Stimulated activated CD4-positive, alpha-beta T cell treated with anti-CD3 and anti-CD28 coated beads, Interleukin-15, amount 100 ng/mL, for 48 hours (primary cell): ENCODE measurements at places on chromosomes 12 and 14.

DNA sequence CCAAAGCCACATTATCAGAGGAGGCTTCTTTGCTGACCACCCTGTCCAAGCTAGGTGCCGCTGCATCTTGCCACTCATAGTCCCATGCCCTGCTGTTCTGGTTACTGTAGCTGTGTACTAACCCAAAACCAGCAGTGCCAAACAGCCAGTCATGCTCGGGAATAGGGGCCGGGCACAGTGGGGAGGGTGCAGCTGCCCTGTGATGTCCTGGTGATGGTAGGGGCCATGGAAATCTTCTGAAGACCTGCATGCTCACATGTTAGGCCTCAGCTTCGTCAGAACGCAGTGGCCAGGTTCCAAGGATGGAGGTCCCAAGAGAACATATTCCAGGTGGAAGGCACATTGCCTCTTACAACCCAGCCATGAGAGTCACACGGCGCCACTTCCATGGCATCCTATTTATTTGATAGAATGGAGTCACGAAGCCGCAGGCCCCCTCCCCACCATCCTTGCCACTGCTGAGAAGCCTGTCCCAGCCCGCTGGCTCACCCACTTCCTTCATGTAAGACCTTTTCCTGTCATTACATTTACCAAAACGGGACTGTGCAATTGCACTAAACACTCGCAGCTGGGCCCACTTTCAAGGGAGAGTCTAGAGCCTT lies 48.5 kb downstream of the FAM222A start:
- no peak for DNase-seq

DNA sequence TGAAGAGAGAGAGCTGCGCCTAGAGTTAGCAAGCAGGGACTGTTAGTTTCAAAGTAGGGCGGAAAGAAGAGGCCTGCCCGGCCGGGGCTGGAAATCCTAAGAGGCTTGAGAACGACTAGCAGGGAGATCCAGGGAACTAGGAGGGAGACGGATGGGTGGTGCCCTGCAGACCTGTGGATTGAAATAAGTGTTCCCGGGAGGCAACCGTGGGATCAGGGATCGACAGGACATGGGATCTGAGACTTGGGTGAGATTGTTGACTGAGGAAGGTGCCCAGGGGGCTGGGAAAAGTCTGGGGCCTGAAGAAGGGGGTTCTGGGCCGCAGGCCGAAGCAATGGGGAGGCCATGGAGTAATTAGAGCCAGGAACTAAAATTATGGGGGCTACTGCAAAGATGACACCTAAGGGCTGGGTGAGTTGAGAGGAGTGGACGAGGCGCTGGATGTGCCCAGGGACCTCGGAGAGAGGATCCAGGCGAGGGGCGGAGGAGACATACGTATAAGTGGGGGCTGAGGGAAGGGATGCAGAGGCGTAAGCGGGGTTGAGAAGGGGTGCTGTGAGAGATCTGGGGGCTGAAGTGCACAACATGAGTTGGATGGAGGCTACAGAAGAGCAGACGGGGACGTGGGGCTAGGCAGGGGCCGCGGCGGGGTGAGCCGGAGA lies 635 bp downstream of the LTA4H start:
- no peak for DNase-seq

GRCh38 chr12:88401155-88401554 lies 179.1 kb downstream of the KITLG start:
- DNase-seq = no peak

DNA sequence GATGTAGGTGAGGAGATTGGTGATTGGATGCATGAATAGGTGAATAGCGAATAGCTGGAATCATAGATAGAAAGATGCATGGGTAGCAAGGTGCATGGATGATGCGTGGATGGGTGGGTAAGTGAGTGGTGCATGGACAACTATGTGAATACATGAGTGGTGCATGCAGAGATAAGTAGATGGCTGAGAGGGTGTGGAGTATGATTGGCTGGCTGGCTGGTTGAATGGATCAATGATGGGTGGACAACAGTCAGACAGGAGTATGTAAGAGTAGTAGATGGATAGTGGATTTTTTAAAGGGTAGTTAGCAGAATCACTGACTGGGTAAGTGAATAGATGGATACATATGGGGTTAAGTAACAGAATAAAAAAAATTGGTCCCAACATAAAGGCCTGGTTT lies 33.9 kb downstream of the SERPINA3 start:
- no peak for DNase-seq

DNA sequence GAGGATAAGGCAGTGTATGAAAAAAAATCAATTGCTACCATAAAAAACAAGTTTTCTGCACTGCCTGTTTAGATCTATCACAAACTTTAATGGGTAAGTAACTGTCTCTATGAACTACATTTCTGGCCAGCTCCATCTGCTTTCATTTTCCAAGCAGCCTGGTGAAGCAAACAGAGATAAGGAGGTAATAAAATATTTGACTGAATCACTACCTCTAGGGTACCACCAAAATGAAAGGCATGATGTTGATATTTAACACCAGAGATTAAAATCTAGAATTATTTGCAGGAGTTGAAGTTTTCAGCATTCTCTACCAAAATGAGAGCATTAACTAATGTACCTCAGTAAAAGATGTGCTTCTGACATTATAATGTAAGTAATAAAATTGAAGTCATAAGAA lies 863.5 kb upstream of the MGAT4C start:
- DNase-seq = no peak

- DNase-seq = no peak
Observed at GRCh38 chr12:32033406-32033805, 73.2 kb upstream of the BICD1 start.

GRCh38 chr12:10339053-10339840 lies 31.6 kb downstream of the KLRD1 start:
- no peak for DNase-seq

- DNase-seq = no peak
Observed at GRCh38 chr12:38222011-38222410, 94.6 kb upstream of the ALG10B start.

GRCh38 chr14:76126076-76126475 lies 25.6 kb upstream of the GPATCH2L start:
- no peak for DNase-seq

GRCh38 chr12:80016684-80017083 lies 81.8 kb upstream of the PPP1R12A start:
- no peak for DNase-seq

- DNase-seq = no peak
Observed at GRCh38 chr12:120453977-120454376, 7.7 kb downstream of the GATC start.

- no peak for DNase-seq
Observed at GRCh38 chr12:92546635-92547348, 156.0 kb upstream of the PLEKHG7 start.

GRCh38 chr12:58503731-58504130 lies 416.6 kb downstream of the LRIG3 start:
- DNase-seq = no peak

GRCh38 chr12:22722081-22722480 lies 97.1 kb downstream of the ETNK1 start:
- DNase-seq = no peak

GRCh38 chr12:29961231-29961630 lies 177.5 kb upstream of the TMTC1 start:
- no peak for DNase-seq

DNA sequence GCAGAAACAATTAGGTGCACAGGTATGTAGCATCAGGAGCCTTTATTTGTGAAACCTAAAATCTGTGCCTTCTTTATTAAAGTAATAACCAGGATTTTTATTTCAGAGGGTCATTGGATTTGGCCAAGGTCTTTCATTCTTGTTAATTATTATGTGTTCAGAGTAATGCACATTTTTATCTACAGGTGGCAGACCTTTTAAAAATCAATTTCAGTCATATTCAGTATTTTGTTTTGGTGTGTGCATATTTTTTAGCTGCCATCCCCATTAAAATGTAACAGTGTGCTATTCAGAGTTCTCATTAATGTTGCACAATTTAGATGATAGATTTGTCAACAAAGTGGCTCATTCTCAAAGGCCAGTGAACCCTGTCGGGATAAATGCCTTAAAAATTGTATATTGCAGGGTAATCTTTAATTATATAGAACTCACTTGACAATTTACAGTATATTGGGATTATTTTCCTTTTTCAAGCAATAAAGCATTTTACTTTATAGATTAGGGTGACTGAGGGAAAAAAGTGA lies 319.3 kb upstream of the SOX5 start:
- DNase-seq = no peak

DNA sequence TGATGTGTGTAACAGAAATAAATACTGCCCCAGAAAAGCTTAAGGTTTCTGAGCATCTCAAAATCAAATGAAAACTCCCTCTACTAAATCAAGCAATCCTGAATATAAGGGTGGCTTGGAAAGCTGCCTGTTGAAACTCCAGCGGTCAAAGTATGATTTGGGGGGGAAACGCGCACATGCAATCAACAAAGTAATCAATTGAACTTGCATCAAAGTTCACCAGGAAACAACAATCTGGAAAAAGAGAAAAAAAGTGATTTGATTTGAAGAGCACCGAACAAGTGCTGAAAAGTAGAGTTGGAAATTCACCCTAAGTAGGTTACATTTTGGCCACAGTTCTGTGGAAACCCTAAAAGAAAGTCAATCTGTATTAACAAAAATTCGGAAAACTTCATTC lies 700 bp downstream of the CNIH1 start:
- no peak for DNase-seq

DNA sequence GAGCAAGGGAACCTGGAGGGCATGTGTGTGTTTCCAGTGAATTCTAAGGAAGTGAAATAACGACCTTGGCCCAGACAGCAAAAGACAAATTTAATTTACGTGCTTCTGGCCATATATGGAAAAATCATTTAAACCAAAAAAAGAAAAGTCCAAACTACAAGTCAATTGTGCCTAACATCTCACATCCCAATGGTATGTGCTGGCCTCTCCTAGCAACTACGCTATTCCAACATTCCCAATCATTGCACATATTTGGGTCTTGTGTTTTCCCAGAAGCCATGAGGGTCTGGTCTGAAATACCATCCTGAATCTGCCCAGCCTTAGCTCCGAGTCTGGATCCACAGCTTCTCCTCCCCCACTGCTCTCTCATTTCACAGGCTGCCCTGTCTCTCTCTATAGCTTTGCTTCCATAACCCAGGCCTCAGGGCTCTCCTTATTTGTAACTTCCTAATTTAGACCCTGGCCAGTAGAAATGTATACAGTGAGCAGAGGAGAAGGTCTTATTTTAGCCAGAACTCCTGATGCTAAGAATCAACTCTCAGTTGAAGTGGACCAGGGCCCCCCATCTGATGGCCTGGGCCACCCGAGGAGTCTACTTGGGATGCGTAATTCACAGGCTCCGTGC lies 224.6 kb downstream of the ANO2 start:
- DNase-seq = no peak

DNA sequence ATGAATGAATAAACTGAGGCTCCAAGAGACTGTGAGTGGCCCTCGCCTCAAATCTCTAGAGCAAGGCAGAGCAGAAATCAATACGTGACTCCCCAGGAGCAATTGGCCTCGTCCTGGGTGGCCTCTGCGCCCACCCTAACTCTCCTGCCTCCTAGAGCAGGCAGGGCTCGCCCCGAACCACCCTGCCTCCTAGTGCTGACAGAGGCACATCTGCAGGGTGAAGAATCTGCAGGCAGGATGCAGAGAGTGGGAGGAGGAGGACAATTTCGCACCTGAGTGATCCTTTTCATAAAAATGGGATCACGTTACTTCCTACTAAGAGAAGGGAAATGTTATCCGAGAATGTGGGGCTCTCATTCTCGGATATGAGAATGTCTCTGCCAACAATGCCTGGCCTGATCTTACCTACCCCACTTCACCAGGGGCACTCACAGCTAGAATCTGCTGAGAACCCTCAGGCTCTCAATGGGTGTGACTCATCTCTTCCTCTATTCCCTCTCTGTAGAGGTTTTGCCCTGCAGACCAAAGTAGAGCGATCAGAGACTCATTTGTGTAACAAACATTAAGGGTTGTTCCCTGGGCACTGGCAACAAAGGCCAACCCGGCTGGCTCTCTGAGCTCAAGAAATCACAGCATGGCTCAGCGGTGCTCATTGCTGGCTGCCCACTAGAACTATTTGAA lies 61.7 kb upstream of the BCL2L14 start:
- DNase-seq = peak; percentile 49

GRCh38 chr12:2380946-2381345 lies 328.2 kb downstream of the CACNA1C start:
- no peak for DNase-seq

- DNase-seq = no peak
Observed at GRCh38 chr12:114693532-114693931, 9.6 kb upstream of the TBX3 start.

GRCh38 chr12:116818341-116818856 lies 62.8 kb downstream of the HRK start:
- DNase-seq = no peak

DNA sequence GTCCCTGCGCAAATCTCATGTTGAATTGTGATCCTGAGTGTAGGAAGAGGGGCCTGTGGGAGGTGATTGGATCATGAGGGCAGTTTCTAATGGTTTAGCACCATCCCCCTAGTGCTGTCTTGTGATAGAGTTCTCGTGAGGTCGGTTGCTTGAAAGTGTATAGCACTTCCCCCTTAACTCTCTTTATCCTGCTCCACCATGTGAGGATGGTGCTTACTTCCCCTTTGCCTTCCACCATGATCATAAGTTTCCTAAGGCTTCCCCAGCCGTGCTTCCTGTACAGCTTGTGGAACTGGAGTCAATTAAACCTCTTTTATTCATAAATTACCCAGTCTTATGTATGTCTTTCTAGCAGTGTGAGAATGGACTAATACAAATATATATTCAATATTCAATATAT lies 303.7 kb upstream of the SEL1L start:
- DNase-seq = no peak

- no peak for DNase-seq
Observed at GRCh38 chr14:90924621-90925340, 108.6 kb upstream of the TTC7B start.

GRCh38 chr14:101788016-101788635 lies 26.6 kb downstream of the PPP2R5C start:
- DNase-seq = no peak

DNA sequence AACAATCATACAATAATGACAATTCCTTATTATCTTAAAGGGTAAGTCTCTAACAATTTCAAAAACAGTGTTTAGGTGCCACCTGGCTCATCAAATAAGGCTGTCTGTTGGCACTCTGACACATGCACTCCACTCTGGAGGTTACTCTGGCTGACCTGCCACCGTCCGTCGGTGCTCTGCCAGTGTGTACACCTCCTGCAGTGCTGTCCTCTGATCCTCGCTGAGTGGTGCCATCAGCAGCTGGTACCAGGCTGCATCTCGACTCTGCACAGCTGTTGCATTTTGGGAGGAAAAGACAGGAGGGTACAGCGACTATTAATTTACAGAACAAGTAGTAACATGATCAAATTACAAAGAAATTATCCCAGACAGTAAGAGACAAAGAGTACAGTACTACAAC lies 63.9 kb downstream of the IPO8 start:
- DNase-seq = no peak

DNA sequence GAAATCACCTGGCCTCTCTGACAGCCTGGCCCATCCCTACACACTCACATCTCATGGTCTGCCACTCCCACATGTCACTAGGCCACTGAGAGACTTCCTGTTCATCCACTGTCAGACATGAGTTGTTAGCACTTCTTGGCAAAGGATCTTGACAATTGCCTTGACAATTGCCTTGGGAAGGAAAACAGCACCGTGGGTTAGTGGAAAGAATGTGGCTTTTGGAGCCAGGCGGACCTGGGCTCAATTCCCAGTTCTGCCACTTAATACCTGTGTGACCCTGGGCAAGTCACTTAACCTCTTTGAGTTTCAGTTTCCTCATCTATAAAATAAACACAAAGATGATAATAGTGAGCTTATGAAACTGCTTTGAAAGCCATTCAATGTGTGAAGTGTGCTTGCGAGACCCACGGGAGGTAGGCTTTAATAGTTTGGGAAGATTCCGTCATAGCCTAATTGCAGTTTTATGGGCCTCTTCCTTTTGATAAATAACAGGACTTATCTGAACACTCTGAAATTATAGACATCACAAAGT lies 250.4 kb downstream of the C12orf75 start:
- DNase-seq = no peak
